ENCODE measurements at places on chromosomes 12 and 14.

- DNase-seq, result no peak
Measured at GRCh38 chr12:94457311-94457710, 2.4 kb downstream of the CEP83 start.

DNA sequence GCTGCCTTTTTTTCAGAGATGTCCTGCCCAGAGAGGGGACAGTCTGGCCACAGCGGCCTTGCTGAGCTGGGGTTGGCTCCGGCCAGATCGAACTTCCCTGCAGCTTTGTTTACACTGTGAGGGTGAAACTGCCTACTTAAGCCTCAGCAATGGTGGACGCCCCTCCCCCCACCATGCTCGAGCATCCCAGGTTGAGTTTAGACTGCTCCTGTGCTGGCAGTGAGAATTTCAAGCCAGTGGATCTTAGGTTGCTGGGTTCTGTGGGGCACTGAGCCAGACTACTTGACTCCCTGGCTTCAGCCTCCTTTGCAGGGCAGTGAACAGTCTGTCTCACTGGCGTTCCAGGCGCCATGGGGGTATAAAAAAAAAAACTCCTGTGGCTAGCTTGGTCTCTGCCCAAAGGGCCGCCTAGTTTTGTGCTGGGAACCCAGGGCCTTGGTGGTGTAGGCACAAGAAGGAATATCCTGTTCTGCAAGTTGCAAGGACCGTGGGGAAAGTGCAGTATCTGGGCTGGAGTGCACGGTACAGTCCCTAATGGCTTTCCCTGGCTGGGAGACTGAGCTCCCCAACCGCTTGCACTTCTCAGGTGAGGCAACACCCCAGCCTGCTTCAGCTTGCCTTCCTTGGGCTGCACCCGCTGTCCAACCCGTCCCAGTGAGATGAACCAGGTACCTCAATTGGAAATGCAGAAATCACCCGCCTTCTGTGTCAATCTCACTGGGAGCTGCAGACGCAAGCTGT lies 79.1 kb downstream of the LRIG3 start:
- DNase-seq, result no peak

- peak; percentile 91 for DNase-seq
Measured at GRCh38 chr12:25023808-25024207, 74.9 kb upstream of the BCAT1 start.

GRCh38 chr14:85536833-85537190 lies 6.9 kb downstream of the FLRT2 start:
- no peak for DNase-seq

DNA sequence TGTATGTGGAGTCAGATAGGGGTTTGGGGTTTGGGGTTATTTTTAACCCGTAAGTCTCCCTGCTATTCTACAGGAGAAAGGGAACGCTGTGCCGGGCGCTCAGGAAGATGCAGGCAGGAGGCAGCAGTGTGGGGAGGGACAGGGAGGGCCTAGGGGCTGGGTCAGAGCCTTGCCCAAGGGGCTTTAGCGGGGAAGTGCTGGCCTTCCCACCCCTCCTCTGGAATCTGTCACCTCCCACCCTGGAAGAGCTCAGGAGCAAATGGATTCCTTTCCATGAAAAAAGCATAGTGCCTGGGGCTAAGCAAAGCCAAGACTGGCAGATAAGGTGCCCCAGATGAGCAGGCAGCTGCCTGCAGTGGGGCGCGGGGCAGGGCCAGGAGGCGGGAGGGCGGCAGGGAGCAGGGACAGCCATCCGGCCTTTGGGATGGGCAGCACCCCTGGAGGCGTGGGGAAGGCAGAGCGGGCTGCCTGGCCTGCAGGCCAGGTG lies 7.3 kb upstream of the INF2 start:
- no peak for DNase-seq

- no peak for DNase-seq
Measured at GRCh38 chr14:68364792-68365192, 428.1 kb downstream of the ZFP36L1 start.

DNA sequence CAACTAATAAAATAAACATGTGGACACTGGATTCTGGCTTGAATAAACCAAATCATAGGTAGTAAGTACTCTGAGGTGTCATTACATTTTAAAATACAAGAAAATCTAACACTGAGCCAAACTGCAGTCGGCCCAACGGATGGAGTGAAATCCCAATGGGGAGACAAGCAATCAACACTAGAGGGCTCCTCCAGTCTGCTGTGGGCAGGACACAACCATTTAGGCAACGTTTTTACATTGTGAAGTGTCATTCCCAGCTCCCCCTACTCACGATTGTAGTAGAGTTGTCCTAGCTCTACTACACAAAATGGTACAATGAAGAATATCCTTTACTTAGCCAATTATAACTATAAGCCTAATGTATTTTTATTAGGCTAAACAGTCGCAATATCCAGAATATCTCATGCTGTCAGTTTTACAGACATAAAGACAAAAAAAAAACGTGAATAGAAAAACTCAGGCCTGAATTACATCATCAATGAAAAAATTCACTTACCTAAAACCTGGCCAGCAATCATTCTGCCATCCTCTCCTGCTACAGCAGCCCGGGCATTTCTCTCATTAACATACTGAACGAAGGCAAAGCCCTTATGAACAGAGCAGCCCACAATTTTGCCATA lies 35.7 kb downstream of the HNRNPC start:
- no peak for DNase-seq

- no peak for DNase-seq
Measured at GRCh38 chr12:12095021-12095420, 24.3 kb downstream of the BCL2L14 start.

DNA sequence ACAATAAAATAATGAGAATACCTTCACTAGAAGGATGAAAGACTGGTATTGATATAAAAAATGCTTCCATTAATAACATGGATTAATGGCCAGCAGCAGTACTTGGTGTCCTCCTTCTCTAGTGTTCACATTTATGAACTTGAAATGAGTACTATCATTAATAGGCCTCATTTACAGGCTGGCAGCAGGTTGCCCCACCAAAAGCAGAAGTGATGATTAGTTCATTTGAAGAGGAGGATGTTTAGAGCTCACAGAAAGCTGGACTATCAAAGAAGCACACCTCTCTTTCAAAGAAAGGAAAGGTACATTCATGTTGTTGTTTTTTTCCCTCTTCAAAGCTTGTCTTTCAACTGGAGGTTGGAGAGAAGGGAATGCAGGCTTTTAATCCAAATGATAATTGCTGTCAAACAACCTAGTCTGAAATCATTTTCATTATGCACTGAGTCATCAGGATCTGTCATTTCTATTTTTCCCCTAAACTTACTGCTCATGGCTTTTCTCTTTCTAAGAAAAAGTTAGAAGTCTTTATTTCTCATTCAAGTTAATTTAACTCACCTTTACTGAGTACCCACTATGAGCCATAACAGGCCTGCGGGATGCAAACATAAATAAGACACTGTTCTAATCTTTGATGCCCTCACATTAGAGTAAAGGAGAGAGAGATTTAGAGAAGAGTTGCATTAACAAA lies 157.9 kb upstream of the GRIP1 start:
- DNase-seq, result no peak

DNA sequence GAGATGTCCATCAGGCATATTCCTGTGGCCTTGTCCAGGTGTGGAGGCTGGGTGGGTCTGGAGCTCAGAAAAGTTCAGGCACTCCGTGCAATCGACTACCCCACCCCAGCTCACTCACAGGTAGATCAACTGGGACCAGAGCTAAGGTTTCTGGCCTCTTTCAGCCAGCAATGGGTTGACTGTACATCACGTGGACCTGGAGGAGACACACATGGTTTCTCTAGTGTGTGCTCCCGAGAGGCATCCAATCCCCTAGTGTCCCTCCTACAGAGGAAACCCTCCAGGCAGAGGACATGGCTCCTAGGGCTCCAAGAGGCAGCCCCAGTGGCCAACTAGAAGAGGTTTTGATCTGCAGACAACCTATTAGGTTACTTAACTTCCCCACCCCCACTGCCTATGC lies 119.5 kb upstream of the RGS6 start:
- DNase-seq, result no peak

GRCh38 chr12:132657004-132657727 lies 30.0 kb downstream of the POLE start:
- no peak for DNase-seq

- DNase-seq, result peak; percentile 47
Measured at GRCh38 chr14:100159094-100159864, at the start of gene DEGS2. Gene DEGS2 (minus strand): TSS chr14:100159645. CDS start chr14:100159587, 58 bp downstream.

GRCh38 chr12:11827091-11828061 lies 177.9 kb downstream of the ETV6 start:
- DNase-seq, result no peak

- DNase-seq, result peak; percentile 96
Measured at GRCh38 chr12:11949738-11950411, 120.9 kb upstream of the BCL2L14 start.

DNA sequence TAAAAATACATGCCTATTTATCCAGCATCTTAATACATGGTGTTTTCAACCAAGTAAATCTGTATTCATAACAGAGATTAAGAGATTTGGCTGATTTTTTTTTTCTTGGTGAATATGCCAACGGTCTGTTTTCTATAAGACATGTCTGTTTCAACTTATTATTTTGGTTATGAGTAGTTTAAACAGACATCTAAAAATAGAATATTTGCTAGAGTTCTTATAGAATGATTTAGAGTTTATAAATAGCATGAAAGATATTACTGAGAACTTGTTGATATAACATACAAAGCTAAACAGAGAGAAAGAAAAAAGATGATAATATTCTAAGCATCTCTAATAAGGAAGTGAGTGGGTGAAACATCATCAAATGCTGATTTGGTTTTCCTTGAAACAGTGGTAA lies 199.9 kb downstream of the CCDC91 start:
- DNase-seq, result no peak

- DNase-seq, result no peak
Measured at GRCh38 chr12:56884421-56884820, 49.8 kb downstream of the SDR9C7 start.

DNA sequence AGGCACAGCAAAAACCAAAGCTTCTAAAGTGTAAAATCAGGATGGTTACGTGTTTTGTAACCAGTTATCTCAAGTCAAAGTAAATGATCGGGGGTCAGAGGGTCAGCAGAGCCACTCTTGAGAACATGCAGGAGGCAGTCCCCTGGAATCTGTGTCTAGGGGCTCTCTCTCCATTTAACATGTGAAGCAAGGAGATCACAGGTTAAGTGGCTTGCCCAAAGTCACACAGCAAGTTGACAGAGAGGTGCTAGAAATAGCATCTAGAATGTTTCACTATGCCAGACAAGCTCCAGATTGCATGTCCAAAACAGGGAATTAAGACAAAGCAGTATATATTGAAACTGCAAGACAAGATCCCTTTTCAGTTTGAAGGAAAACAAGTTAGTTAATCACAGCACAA lies 33.4 kb downstream of the PPTC7 start:
- DNase-seq, result no peak

DNA sequence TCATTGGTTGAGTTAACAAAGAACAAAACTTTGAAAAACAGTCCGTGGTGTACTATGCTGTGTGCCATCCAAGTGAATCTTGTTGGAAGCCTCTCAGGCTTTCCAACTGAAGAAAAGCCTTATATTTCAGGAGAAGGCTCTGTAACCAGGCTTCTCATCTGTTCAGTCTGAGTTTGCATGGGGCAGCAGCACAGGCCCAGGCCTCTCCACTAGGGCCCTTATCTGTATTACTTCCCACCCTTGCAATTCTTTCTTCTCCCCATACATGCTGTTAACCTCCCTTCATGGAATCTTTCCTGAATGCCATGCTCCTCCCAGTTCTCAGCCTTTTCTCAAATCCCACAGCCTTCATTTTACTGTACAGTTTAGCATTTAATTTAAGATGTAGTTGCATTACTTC lies 28.3 kb downstream of the FRMD6 start:
- DNase-seq, result no peak

DNA sequence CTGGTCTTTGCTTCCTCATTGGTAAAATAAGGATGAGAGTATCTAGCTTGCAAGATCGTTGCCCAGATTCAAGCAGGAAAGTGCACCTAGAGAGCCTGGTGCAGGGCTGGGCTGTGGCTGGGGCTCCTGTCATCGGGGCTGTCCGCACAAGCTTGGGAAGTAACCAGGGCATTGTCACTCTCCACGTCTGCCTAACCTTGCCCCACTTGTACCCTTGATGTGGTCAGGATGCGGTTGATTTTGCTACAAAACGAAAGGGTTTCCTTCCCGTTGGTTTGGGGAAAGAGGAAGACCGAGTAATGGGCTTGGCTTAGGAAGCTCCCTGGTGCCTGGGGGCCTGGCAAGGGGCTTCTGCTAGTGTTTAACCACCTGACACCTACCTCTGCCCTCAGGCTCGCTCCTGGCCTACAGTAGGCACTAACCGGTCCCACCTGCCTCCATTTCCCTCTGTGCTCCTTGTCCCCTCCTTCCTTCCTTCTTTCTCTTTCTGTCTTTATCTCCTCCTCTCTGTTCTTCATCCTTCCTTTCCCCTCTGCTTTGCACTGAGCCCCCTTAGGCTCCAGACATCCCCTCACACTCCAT lies 21.8 kb downstream of the MVK start:
- no peak for DNase-seq

GRCh38 chr12:62328296-62328921 lies 68.2 kb downstream of the USP15 start:
- DNase-seq, result no peak

GRCh38 chr12:11897923-11898322 lies 172.8 kb upstream of the BCL2L14 start:
- no peak for DNase-seq
